Stimulated activated effector memory CD8-positive, alpha-beta T cell treated with anti-CD3 and anti-CD28 coated beads, Interleukin-12 subunit alpha, Interleukin-12 subunit beta, amount 100 ng/mL, for 72 hours (primary cell): ENCODE measurements at places on chromosomes 13 and 19.

DNA sequence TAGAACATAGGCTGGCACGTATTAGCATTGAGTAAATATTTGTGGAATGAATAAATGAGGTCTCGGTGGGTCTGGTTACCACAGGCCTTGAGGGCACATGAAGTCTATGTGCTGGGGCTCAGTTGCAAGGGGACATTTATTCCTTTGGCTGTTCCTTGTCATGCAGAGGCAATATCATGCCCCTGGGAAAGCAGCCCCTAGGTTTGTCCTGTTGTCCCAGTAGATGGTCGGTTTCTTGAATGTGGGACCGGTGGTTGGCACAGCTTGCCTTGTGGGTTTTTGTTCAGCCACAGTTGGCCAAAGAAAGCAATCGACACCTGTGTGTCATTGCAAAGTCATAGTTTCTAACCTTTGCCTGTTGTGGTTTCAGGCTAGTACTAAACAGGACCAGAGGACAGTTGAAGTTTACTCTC lies 24.7 kb upstream of the GPR183 start:
- no peak for DNase-seq

DNA sequence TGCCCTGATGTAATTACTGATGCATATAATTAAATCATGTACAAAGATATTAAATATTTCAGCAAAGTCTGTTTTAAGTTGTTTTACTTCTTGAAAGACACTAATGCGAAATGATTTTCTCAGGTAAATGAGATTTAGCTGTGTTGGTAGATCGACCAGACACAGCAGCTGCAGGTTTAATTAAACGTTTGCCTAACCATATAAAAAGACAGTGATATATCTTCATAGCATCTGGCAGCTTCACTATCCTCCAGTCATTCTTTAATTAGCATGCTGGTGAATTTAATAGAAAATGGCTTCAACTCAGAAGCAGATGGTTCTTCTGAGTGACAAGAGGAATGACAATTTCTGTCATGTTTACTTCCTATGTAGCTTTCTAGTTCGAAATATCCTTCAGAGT lies 69.3 kb downstream of the NHLRC3 start:
- DNase-seq = no peak

DNA sequence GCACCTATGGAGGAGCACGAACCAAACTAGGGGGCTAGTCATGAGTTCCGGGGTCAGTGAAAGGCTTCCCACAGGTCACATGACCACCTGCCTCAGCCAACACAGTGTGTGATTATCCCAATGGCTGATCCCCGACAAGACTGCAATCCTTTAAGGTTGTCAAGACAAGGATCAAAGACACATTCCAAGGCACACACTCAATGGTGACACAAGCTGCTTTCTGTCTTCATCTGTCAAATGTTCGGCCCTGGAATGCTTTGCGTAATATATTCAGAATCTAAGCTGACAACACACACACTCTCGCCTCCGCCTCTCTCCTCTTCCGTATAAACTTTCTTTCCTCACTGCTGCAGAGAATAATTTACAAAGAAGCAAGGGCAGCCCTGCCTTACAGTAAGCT lies 11.7 kb downstream of the RANBP3 start:
- no peak for DNase-seq

DNA sequence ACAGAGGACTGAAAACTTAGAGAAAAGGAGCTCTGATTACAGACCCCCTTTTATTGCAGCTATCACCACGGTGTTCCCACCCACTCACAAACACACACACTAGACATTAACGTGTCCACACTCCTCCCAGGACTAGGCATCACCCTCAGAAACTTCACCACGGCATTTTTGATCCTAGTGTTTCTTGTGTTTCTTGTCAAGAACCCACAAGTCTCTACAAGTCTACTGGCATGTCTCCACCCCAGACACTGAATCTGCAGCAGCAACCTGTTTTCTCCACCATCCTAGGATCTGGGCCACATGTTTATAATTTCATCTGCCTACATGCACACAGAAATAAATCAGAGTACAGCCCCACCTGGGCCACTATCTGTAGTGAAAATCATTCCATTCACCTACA lies 4.3 kb downstream of the ZNF486 start:
- DNase-seq = no peak

GRCh38 chr13:71644579-71644978 lies 222.4 kb downstream of the DACH1 start:
- DNase-seq = no peak

GRCh38 chr13:114154476-114154875 lies 22.1 kb upstream of the RASA3 start:
- DNase-seq = no peak

DNA sequence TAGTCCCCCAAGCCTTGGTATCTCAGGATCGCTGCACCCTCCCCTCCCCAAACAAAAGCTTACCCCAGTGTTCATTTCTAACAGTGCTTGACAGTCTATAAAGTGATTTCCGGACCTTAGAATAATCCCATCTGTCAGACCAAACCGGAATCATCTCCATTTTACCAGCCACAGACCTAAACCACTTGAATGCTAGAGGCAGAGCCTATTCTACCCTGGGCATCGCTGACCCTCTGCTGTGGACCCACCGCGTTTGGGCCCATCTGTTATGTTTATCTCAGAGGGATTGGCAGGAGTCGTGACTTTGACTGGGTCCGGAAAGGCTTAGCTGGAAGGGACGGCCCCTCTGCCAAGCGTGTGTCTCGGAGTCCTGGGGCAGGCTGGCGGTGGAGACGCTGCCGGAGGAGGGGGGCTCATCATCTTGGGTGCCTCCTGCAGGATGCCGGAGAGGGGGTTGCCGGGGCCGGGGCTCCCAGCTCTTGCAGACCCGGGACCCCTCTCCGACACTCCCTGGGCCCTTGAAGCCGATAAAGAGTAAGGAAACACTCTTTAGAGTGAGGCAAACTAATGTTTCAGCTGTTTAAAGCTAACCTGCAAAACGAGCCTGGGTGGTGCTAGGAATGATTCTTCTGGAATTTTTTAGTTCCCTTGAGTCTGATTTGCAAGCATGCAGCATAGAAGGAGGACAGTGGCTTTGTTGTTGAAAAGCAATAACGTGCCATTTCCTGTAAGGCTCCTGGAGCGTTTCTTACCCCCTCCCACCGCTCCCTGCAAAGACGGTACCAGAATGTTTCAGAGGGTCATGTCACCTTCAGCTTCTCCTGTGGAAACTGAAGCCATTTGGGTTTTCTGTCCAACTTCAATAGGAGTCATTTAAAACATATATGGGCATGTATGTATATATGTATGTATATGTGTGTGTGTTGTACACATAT lies 1.3 kb downstream of the SLC25A42 start:
- DNase-seq = no peak

- DNase-seq = no peak
These were observed 13.5 kb downstream of the PLPP2 start for GRCh38 chr19:277581-278165.

- no peak for DNase-seq
These were observed 549.0 kb upstream of the GPC6 start for GRCh38 chr13:92677571-92677970.

DNA sequence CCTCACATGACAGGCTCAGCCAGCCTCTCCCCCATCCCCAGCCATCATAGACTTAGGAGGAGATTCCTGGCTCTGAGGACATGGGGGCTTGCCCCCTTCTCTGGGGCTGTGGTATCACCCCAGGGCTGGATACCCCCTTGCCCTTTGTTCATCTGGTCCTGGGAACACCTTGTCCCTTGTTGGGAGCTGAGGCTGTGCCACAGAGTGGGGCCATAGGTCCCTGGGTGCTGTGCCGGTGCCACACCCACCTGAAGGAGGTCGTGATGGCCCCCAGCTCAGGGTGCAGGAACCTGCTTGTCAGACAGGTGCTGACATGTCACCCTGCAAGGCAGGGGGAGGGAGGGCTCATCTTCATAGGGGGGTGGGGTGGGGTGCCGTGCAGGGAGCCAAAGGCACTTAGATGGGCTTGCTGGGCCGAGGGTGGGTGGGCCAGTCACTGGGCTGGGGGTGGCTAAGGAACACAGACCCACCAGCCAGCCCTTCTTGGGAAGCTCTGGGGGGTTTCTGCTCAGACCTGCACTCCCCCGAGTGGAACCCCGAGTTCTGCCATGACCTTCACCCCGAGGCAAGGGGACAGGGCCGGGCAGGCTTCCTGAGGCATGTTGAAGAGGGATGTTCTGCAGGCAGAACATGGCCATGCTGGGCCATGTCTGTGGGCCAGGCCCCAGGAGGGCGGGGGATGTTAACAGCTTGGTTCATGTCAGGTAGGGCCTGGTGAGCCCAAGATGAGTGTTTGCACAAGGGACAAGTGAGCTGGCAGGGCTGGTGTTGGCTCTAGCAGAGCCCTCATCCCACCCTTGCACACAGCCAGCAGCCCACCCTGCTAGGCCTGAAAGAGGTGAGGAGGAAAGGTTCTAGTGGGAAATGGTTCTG lies 28.0 kb downstream of the TSSK6 start:
- no peak for DNase-seq

DNA sequence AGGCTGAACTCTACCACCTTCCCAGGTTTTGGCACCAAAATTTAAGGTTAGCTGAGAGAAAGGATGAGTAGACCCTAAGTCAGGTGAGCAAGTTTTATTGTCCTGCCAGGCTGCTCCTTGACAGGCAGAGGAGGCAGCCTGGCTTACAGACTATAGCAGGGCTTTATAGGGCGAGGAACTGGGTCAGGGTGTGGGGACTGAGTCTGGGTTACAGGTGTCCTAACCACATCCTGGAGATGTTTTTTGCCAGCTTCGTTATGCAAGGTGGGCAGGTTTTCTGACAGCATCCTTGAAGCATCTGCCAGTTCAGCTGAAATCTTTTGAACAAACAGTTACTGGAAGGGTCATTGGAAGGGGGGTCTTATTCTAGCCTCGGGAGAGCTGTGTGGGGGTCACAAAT lies 905.7 kb upstream of the SLITRK5 start:
- no peak for DNase-seq

GRCh38 chr19:35712567-35713505 lies 5.0 kb upstream of the KMT2B start:
- peak; percentile 93 for DNase-seq

GRCh38 chr19:42246143-42246921 lies 3.9 kb upstream of the GSK3A start:
- no peak for DNase-seq

DNA sequence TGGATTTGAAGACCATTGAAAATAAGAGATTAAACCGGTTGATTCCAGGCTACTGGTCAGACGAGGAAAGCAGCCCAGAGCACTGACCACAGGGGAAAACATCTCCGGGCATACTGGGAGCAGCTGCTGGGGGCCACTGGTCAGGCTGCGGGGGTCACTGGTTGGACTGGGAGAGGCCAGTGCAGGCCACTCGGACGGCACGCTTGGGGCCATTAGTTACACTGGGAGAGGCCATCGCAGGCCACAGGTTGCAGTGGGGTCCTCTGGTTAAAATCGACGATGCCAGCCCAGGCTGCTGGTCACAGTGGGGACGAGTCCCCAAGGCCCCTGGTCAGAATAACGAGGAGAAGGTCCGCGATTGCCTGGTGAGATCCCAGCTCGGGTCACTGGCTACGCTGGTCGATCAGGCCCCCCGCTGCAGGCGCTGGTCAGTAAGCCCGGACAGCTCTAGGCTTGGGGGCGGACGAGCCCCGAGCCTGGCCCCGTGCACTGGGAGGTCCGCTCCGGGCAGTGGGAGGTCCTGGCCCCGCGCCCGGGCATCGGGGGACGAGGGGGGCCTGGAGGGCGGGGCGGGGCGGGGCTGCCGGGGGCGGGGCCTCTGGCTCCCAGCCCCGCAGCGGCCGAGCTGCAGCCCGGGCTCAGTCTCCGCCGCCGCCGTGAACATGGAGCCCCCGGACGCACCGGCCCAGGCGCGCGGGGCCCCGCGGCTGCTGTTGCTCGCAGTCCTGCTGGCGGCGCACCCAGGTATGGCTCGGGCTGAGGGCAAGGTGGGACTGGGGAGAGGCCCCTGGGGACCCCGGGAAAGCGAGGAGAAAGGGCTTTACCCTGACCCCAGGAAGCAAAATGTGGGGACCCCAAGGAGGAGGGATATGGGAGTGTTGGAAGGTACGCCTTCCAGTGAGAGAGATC lies at the start of gene BCAM:
Gene BCAM (plus strand): TSS at position 641 of the 909 bp plus-strand sequence. CDS start 22 bp downstream, at position 663.
- no peak for DNase-seq

DNA sequence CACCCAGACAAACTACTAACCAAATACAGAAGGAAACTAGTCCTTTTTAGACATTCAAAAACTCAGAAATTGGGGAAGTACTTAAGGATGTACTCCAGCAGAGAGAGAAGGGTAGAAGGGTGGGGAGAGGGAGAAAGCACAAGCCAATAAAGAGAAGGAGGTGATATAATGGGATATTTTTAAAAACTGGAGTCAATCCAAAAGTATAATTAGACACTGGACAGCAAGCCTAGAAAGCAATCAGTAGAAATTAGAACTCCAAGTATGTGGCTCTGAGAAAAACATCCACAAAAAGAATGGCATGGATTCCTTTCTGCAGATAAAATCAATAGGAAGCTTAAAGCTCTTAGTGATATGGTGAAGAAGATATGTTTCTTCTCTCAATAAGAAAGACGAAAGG lies 55.8 kb downstream of the PEPD start:
- no peak for DNase-seq

DNA sequence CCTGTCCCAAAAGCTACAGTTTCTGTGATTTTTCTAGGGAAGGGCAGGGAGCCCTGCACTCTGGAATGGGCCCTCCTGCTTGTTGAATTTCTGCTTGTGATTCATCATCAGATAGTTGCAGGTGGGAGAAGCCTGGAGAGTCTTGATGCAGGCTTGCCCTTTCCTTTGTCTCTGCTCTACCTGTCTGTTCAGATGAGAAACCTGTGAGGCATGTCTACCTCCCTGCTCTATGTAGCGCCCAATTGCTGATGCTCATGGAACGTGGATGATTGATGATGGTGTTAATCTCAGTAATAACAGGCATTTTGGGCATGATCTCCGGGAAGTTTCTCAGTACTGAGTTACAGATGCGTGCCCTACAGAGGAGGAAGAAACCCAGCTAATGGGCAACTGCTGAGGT lies 10.9 kb upstream of the CBY2 start:
- no peak for DNase-seq

DNA sequence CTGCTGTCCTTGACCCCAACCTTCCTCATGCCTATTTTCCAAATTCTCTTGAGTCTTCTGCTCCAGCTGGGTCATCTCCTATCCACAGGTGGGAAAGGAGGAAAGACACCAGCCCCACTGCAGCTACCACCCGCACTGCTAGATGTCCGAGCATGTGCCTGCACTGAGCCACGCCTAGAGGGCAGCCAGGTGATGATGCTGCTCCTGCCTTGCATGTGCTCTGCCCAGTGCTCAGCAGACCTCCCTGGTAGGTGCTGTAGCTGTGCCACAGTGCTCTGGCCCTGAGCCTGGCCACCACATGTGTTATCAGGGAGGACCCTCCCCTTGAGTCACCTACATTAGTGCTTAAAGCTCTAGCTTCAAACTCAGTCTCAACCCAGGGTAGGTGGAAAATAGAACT lies 6.9 kb upstream of the CYSLTR2 start:
- DNase-seq = no peak

DNA sequence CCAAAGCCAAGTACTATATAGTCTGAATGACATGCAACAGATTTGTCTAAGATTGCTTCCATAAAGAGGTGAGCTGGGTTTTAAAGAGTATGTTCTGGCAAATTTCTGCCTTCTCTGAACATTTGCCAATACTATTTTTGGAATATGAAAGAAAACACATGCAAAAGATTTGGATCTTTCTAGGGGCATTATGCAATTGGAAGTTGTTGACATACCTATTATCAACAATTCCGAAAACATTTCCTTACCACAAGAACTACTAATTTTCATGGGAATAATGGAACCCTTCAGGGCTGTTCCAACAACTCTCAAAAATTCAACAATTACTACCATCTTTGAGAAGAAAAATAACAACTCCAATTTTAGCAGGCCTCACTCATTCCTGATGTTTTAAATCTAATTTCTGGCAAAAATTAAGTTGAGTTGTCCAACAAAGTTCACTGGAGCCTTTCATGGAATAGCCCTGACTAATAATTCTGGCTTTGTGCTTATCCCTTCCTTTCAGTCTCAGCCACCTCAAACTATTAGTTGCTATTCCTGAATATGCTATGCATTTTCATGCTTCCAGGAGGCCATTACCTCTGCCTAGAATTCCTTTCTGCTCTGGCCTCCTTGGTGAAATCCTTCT lies 250.0 kb downstream of the RGCC start:
- no peak for DNase-seq
